Liver (tissue), 10 donors: ENCODE measurements at places on chromosomes 13 and 19.

GRCh38 chr19:50994129-50994528 is 7.3 kb downstream of the KLK8 start:
- DNase-seq: no peak

DNA sequence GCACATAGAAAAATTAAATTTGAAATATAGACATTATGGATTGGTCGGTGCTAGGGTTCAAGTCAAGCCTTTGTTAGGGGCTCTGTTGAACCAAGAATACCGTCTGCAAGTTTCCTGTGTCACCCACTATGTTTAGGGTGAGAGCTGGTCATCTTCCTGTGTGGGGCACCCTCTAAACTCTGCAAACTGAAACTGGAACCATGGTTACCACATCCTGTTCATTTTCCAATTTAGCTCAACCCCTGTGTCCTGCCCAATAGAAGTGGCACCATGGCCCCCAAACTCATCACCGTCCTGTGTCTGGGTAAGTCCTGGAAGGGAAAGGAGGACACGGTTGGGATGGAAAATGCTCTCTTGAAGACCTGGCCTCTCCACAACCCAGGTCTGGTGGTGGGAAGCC is 29.9 kb downstream of the LAIR2 start:
- no peak for DNase-seq

DNA sequence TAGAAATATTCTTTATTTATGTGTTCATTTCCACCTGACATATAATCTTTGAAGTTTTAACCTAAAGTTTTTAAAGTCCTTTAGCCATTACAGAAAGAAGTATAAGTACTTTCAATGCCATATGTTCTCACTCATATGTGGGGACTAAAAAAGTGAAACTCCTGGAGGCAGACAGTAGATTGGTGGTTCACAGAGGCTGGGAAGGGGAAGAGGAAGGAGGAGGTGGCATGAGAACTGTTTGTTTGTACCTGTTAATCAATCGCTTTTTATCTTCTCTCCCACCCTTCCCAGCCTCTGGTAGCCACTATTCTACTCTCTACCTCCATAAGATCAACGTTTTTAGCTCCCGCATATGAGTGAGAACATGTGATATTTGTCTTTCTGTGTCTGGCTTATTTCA is 131.1 kb downstream of the MYO16 start:
- DNase-seq: no peak

DNA sequence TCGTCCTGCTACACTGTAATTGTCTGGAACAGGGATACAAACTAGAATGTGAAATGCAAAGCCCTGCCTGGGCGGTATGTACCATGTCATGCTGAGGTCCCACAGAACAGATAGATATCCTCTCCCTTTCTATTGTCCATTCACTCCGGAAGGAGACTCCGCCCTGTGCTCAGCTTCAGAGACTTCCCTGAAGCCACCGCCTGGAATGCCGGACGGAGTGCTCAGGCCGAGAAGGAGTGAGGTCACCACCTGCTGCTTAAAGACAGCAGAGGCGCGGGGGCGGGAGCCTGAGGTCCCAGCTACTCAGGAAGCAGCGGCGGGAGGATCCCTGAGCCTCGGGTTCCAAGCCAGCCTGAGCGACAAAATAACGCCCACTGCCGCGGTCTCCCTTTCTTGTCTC is 890 bp upstream of the ZNF611 start:
- no peak for DNase-seq

DNA sequence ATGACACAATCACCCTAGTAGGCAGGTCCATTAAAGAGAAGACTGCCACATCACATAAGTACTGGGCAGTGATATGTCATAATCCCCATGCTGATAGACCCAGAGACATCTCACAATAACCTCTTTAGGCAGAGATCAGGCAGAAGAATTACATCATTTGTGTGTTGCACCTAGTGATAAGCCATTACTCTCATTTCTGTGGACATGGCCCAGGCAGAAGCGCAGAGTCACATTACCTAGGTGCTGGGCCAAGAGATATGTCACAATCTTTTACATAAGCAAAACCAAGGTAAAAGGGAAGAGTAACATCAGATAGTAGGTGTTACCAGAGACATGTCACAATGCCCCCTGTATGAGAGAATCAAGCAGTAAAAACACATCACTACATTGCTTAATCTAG is 71.9 kb downstream of the ZNF726 start:
- DNase-seq: no peak

DNA sequence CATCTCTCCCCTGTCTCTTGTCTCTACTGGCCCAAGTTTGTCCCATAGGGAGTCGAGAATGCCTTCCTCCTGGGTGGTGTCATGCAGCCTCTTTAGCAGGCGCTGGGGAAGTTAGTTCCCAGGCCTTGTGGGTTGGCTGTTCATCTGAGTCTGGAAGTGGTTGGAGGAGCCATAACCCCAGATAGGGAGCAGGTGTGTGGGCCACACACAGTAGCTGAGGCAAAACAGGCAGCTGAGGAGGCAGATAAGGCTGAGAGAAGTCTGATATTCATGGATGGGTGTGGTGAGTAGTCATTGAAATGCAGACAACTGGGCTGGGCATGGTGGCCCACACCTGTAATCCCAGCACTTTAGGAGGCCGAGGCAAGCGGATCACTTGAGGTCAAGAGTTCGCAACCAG is 40.9 kb upstream of the KPNA3 start:
- DNase-seq: no peak

DNA sequence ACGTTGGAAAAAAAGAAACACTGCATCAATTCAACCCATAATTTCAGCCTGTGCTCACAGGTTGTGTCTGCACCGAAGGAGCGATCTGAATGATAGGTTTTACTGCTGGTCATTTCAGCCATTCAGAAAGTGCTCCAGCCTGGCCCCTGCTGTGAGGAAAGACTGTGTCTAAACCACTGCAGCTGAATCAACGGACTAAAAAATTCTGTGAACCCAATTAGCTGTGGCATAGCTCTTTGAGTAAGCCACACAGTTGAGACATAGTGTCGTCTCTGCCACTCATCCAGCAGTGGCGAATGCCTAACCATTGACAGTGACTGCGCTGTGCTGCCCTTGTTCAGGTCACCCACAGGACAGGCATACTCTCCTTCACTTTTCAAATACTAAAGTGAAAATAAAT is 179.8 kb downstream of the COG6 start:
- DNase-seq: no peak
